Epithelial cell of proximal tubule (primary cell): ENCODE measurements at places on chromosomes 12 and 14.

DNA sequence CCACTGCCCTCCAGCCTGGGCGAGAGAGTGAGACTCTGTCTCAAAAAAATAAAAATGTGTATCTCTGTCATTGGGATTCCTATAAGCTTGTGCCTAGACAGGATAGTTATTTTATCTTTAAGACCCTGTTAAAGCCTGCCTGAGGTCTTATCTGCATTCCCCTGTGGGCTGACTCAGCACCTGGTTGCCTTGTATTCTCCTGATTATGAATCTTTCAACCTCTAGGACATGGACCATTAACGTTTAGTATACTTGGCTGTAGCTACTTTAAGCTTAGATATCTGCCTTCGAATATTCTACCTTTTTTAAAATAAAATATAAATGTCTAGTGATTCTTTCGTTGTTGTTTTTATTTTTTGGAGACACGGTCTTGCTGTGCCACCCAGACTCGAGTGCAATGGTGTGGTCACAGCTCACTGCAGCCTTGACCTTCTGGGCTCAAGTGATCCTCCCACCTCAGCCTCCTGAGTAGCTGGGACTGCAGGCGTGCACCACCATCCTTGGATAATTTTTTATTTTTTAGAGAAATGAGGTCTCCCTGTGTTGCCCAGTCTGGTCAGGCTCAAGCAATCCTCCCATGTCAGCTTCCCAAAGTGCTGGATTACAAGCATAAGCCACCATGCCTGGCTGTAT, 41.3 kb downstream of the RESF1 start:
- DNase-seq = no peak

GRCh38 chr12:3311491-3312103, 179.4 kb upstream of the PRMT8 start:
- no peak for DNase-seq

DNA sequence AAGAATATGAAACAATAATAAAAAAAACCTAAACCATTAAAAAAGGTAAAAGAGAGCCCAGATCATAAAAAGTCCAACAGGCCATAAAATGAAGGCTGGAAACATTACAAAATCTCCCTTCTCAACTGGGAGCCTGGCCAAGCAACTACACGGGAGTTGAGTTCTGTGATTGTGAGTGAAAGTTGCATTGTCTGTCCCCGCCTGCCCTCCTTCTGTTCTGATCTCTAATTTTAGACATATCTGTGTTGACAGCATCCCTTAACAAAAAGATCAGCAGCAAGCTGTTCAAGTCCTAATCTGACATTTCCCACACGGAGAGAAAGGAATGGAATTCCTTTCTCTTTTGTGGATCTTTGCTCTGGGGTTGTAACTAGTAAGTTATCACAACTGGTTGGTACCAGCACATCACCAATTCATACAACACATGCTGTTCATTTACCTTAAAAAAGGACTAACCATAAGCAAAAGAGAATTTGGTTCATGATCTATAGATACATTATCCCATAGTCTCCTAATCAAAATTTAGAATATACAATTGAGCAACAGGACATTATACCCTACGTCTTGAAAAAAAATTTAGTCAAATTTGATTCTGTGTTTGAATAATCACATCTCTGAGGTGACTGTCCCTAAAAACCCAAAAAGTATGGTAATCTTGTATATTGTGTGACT, 205.1 kb upstream of the GZMB start:
- no peak for DNase-seq

DNA sequence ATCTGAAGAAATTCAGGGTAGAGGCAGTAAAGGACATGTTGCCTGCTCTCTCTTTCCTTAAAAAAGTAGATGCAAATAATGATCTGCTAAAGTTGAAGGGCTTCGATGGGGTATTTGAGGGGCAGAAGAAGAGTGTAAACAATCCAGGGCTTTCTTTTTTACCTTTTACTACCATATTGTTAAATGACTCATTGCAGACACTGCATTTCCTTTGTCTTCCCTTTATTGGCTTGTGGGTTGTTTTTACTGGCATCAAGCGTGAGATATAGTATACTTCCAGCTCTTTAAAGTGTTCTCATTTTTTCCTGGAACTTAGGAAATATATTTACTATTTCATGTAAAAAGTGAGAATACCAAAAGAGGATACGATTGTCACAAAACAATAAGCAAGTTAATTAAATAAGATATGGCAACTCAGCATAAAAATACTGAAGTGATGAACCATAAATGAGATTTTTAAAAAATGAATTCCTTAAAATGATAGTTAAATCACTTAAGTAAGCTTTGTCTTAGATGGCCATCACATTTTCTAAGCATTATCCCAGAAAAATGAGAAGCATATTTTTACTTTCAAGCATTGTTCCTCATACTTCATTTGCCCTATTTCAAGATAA, 72.3 kb upstream of the KRAS start:
- no peak for DNase-seq

- no peak for DNase-seq
Measured at GRCh38 chr14:25909045-25909747, 688.6 kb downstream of the NOVA1 start.

GRCh38 chr14:105528586-105529318, 2.4 kb downstream of the TMEM121 start:
- DNase-seq = no peak

GRCh38 chr12:131871677-131872076, 22.7 kb upstream of the ULK1 start:
- DNase-seq = no peak

DNA sequence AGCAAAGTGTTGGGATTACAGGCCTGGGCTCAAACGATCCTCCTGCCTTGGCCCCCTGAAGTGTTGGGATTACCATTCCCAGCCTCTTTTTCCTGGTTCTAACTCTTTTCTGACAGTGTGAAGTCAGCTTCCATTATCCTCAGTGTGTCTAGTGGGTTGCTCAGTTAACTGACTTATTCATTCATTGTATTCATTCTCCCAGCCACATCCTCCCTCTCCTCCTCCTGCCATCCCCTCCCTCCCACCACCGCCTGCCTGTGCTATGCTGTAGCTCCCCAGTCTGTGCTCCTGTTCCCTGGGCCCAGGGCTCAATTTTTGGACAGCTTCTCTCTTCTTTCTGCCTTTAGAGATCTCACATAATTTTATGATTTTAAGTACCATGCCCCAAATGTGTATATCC, 19.4 kb downstream of the ATP6V0A2 start:
- DNase-seq = no peak

DNA sequence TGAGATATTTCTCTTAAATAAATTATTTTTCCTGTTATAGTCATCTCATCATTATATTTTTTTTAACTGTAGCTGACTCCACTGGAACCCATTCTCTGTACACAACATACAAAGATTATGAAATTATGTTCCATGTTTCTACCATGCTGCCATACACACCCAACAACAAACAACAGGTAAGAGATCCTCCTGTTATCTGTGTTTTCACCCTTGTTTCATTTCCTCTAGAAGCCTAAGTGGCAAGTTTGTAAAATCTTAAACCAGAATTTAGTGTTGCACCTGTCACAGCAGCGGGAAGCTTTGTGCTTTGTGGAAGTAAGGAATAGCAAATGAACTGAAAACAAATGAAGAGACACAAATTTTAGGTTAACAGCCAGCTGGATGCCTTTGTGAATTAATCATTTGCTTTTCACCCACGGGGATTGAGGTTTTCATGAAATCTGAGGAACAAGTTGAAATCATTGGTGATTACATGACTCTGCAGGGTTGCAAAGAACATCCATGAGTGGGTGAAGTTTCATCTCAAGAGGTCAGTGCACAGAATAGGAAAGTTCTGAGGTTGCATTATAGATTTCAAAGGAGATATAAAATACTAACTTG, 273.9 kb upstream of the RGS6 start:
- no peak for DNase-seq

- DNase-seq = no peak
Measured at GRCh38 chr12:130491421-130492357, 154.0 kb downstream of the PIWIL1 start.

DNA sequence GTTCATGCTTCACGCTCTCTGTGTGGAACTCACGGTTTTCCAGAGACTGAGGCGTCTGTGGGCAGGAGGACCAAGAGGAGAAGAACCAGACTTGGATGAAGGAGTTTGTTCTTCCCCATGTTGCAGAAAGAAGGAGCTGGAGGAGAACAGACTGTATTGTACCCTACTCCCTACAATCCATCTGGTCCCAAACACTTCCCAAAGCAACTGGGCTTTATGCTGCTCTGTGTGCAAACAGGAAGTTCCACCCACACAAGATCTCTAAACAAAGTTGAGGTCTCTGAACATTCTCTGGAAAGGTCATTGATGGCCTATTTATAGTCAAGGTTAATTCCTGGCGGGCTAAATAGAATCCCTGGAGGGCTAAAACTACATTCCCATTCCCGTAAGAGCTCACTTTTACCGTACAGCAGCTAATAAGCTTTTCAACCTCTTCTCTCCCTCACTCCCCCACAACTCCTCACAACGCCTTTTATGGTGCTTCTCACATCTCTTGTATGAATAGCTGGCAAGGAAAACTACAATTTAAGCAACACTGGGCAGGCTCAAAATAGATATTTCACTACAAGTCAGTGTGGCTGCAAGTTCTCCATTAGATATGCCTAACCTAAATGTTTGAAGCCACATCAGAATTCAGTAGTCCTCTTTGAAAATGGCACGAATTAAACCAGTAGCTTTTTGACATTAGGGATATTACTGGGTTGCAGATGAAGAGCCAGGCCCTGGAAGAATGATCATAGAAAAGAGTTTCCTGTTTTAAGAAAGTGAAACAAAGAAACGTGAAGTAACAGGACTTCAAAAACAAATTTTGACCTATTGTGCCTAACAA, at the start of gene A2M:
Gene A2M (minus strand): TSS at position 189 of the 829 bp plus-strand sequence. CDS start 70 bp downstream, at position 119.
- DNase-seq = no peak

GRCh38 chr12:51335931-51336330, 10.5 kb downstream of the CELA1 start:
- no peak for DNase-seq

GRCh38 chr14:94863366-94863765, 93.5 kb upstream of the GSC start:
- DNase-seq = no peak

DNA sequence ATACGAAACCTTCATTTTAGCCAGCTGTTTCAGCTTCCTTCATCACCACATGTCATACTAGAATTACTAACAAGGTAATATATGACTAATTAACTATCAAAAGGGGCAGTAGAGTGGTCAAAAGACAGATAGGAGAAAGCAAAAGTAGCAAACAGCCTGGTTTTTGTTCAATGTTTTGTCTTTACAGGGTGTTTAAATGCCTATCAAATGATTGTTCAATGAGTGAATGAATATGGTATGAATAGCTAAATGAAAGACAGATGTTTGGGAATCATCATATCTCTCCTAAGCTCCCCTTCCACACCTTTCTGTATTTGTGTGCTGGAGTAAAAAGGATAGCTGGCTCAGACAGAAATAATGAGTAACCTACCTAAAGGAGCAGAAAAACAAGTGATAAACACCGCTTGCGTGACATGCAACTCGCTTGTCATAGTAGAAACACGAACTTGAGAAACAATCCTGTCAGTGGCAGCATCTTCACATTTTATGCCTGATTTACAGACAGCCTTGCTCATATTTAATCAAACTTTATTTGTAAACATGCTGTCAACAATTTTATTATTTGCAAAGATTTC, 34.2 kb downstream of the ABCC9 start:
- peak; percentile 27 for DNase-seq

DNA sequence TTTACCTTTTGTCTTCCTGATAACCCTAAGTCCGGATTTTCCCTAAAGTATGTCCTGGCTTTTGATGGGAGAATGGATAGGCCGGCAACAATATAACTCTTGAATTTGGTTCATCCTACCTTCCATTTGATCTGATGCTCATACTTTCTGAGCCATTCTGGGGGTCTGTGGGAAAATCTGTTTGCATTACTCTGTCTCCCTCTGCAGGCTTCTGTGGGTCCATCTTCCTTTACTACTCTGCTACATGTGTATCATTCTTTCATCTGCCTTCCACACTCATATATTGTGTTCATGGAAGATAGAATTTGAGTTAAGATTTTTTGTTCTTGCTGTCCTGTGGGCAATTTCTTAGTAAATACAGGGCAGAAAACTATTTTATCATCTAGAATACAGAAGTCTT, 101.5 kb downstream of the NAV3 start:
- DNase-seq = no peak

- no peak for DNase-seq
Measured at GRCh38 chr12:120886199-120887018, 17.7 kb downstream of the SPPL3 start.

DNA sequence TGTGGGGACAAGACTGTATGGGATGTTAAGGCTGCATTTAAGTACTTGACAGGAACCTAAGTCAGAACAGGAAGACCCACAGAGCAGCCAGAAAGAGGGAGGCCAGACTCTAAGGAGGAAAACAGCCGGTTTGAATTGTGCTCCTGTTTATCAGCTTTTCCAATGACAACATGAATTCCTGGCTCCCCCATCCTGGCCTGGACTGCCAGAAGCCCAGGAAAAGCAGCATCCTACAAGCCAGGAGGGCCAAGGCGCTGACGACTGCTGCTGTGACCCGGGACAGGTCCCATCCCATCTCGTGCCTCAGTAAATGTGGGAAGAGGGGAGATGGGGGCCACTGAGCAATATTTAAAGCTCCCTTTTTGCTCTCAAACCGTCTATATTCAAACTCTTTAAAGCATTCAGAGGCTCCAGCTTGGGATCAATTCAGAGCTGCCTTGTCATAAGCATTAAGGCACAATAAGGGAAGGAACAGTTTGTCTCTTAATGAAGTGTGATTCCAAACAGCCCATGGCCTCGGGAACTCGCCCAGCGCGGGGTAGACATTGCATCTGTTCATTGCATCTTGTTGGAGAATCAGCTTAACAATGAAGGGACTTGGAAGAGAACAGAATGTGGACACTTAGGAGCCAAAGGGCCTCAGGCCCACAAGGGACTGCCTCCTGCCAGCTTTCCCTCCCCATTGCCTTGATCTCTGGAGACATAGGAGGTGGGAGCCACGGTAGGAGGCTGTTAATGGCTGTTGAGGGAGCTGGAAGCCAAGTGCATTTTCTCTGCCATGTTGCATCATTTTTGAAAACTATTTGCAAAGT, 49.6 kb downstream of the CMKLR1 start:
- DNase-seq = no peak
